ENCODE measurements at places on chromosomes 11 and 22.

DNA sequence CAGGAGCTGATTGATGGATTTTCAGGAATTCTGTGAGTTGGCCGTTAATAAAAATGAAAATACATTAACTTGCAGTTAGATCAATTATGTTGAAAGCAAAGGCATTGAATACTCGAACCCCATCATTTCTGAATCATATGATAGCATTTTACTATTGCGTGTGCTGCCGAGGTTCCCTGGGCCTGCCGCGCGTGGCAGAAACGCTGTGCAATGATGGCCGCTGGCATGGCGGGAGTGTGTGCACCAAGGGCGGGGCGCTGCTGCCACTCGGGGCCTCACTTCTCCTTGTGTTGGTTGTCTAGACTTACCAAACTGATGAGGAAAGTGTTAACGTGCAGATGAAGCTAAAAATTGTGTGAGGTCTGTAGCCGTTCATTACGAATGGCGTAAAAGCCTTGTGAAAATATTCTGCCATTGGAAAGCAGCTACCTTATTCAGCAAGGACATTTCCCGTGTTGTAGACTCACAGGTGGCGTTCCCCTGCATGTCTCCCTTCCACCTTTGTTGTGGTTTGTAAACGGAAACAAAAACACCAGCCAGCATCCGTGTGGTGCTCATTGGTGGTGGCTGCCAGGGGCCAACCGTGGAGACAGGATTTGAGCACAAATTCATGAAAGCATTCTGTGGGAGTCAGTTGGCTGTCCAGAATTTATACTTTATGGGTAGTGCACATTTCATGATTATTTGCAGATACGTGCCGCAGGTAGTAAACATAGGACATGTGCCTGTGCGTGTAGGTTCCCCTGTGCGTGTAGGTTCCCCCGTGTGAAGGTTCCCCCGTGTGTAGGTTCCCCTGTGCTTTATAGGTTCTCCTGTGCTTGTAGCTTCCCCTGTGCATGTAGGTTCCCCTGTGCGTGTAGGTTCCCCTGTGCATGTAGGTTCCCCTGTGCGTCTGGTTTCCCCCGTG is 5.9 kb upstream of the GRAMD4 start:
- peak; percentile 30 for DNase-seq

GRCh38 chr11:452203-452744 is 2.2 kb downstream of the PTDSS2 start:
- no peak for DNase-seq

GRCh38 chr11:97354026-97354425 is 964.2 kb downstream of the JRKL start:
- no peak for DNase-seq

- no peak for DNase-seq
Measured at GRCh38 chr11:33942954-33943353, 51.1 kb upstream of the LMO2 start.

DNA sequence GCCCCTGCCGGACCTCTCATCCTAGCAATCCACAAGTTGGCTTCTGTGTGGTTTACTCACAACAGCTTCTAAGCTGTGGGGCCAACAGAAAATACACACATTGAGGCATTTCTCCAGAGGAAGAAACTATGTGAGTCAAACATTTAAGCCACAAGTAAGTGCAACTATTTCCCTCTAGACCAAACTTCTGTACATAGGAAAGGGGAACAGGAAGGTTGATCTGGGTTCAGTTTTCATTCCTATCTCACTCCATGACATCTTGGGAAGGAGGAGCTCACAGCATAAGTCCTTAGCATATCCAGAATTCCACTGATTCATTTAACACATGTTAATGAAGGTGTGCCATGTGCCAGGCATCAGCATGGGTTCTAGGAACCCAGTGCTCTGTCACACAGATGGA is 72.8 kb upstream of the PICALM start:
- DNase-seq, result no peak

- no peak for DNase-seq
Measured at GRCh38 chr11:62984451-62984991, at the start of gene SLC22A6. Gene SLC22A6 (minus strand): TSS chr11:62984967. CDS start chr11:62984690, 277 bp downstream.

GRCh38 chr22:26394777-26395176 is 34.3 kb upstream of the ASPHD2 start:
- no peak for DNase-seq

- no peak for DNase-seq
Measured at GRCh38 chr11:849104-849824, 6.6 kb downstream of the TSPAN4 start.
